ENCODE measurements at places on chromosomes 12 and 14.
A peak's percentile ranks its signal among the peaks of the same experiment; 100 is the strongest.

- no peak for DNase-seq
These were observed 248.0 kb downstream of the RASSF9 start for GRCh38 chr12:85588221-85588620.

DNA sequence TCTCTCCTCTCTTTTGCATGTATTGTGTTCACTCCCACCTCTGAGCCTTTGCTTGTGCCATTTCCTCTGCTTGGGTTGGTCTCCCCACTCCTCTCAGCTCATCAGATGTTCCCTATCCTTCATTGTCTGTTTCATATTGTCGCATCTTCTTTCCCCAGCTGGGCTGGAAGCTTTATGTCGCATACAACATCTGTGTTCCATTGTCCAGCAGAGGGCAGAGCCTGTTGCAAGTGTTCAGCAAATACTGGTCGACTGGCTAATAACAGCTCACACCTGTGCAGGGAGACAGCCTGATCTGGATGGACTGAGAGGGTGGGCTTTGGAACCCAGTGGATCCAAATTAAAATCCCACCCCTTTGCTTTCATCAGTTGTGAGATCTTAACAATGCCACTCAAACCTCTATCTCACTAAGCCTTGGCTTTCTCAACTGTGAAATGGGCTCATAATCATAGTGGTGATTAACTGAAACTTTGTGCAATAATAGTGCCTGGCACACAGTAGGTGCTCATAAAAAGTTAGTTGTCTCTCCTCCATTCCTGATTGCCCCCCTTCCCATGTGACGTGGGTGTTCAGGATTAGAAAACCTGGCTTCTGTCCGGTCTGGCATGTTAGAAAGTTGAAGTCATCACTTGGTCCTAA lies 75.8 kb downstream of the RIN3 start:
- DNase-seq, result no peak

GRCh38 chr14:34119107-34119858 lies 168.4 kb upstream of the EGLN3 start:
- DNase-seq, result no peak

- DNase-seq, result no peak
These were observed 200.7 kb downstream of the SLC2A13 start for GRCh38 chr12:39905152-39905551.

DNA sequence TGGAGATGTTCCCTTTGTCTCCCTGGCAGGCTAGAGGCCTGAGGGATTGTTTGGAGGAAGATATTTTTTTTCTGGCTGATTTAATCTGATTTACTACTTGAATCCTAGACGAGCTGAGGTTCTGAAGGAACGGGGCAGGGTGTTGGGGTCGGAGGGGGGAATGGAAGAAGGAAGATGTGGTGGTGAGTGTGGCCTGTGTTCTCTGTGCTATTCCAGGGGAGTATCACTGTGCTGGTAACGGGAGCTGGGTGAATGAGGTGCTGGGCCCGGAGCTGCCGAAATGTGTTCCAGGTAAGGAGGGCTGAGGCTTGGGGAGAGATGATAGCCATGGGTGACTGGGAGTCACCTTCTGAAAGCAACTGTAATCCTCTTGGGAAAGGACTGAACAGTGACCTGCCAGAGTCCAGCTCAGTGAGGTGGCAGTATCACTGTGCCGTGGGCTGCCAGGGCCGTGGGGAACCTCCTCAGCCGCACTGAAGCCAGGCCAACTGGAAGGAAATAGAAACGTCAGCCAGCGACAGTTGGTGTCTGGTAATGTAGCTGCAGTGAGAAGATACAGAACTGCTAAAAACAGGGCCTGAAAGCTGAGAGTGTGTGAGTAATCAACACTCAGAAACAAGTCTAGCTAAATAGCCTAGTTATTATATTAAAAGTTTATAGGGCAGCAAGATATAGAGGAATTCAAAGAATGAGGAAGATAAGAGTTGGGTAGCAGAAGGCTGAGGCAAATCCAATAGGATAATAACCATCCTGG lies 7.9 kb downstream of the C1S start:
- DNase-seq, result no peak

GRCh38 chr14:85444635-85445034 lies 85.3 kb upstream of the FLRT2 start:
- DNase-seq, result no peak

GRCh38 chr12:57086493-57087009 lies 2.4 kb upstream of the NAB2 start:
- DNase-seq, result peak; percentile 65

GRCh38 chr12:11876307-11876706 lies 194.4 kb upstream of the BCL2L14 start:
- no peak for DNase-seq

DNA sequence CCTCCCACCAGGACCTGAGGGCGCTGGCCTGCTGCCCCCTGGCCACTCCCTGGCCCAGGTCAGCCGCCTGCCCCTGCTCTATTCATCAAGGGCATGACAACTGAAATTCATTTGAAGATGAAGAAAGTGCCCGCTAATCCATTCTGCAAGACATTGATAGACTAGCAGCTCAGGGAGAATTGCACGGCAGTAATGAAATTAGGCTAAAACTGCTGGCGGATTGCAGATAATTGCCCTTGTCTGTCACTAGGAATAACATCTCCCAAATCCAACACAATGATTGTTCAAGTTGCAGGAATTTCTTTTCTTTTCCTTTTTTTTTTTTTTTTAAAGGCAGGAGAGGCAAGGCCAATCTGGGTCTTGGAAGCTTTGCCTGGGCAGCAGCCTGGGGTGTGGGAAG lies 44.5 kb downstream of the MVK start:
- DNase-seq, result no peak

DNA sequence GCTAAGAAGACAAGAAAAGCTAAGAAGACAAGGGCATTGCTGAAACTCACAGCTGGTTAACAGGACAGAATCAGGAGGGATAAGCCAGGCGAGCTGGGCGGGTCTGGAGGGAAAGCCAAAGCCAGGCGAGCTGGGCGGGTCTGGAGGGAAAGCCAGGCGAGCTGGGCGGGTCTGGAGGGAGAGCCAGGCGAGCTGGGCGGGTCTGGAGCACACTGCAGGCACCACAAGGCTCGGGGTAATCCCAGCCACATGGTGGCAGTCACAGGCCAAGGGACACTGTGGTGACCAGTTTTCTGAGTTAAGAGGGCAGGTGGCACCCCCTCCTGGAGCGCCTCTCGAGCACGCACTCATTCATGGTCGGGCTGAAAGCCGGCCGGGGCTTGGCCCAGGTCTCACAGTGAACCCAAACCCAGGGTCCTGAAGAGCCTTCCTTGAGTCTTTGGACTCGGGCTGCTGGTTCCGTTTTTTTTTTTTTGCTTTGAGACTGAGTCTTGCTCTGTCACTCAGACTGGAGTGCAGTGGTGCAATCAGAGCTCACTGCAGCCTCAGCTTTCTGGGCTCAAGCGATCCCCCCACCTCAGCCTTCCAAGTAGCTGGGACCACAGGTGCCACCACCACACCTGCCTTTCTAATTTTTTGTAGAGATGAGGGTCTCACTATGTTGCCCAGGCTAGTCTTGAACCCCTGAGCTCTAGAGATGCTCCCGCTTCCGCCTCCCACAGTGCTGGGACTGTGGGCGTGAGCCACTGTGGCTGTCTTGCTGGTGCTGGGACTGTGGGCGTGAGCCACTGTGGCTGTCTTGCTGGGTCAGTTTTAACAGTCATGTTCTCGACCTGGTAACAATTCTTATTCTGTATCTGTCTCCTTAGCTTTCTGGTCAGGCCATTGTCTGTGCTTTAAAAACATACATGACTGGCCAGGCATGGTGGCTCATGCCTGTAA lies 40.2 kb downstream of the HSP90AA1 start:
- no peak for DNase-seq

GRCh38 chr12:110314308-110314707 lies 33.3 kb downstream of the ATP2A2 start:
- no peak for DNase-seq

- DNase-seq, result no peak
These were observed 14.4 kb downstream of the NEUROD4 start for GRCh38 chr12:55034218-55034617.

DNA sequence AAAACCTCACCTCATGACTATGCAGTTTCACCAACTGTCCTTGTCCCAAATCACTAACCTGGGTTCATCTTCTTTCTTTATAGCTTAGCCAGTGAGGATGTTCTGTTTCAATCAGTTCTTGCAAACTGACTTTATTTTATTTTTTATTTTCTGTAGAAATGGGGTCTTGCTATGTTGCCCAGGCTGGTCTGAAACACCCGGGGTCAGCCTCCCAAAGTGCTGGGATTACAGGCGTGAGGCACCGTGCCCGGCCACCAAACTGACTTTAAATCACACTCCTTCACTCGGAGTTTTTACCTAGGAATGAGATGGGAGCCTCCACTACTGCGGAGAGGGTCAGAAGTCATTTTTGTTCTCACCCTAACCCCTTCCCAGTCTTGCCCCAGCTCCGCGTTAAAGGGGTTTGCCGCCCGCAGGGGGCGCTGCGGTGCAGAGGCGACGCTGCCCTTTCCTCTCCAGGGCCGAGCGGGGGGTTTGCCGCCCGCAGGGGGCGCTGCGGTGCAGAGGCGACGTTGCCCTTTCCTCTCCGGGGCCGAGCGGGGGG lies 7.0 kb upstream of the B4GALNT3 start:
- no peak for DNase-seq

DNA sequence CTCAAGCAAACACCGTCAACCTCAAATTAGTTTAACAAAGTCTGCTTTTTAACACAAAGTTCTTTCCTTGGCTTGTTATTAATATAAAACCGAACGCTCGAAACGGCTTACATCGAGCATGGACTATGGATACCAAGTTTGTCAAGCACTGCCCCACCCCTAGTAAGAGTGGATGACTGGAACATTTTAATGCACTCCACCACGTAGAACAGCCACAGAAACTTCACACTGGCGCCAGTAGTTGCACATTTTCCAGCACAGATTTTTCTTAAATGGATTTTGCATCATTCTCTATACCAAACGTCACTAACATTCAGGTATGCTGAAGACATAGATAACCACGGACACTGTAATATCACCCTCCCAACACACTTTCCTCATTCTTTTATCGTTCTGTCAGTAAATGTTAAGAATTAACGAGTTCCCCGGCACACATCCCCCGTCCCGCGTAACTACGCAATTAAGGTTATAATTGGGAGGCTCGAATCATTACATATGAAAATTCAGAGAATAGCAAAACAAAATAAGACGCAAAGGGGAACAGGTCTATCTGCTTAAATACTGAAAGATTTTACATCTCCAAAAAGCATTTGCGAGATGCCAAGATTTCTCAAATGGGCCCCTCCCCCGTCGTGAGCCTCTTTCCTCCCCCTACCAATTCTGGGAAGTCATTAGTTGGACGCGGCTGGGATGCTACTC lies 990 bp downstream of the FERMT2 start:
- DNase-seq, result no peak

GRCh38 chr12:15899282-15899870 lies 11.8 kb upstream of the DERA start:
- no peak for DNase-seq

GRCh38 chr12:101877806-101878242 lies 444 bp downstream of the DRAM1 start:
- DNase-seq, result no peak

DNA sequence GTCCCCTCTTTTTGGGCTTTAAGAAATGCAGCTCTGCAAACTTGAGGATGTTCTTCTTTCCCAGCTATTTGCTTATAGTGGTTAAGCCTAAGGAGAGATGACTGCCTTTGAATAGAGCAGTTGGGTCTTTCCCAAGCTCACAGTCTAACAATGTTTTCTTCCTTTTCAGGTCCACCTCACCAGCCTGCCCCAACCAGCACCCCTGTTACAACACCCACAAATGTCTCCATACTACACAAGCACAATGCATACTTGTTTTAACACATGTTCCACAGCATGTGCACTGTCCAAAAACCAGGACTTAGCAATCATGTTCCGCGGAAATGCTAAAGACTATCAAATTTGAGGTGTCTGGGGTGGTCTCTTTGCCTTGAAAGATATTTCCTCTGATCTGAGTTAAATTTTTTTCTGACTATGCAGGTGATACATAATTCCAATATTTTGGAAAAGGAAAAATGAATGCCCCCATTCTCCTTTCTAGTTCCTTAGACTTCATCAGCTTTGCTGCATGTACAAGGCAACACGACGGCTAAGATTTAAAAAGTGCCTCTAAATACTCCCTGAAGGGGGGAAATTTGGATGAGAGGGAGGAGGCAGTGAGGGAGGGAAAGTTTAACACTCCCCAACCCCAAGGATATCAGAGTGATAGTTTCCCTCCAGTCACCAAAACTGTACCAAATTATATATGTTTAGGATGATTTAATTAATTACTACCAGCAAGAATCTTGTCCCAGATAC lies 6.6 kb upstream of the HOXC13 start:
- DNase-seq, result no peak

DNA sequence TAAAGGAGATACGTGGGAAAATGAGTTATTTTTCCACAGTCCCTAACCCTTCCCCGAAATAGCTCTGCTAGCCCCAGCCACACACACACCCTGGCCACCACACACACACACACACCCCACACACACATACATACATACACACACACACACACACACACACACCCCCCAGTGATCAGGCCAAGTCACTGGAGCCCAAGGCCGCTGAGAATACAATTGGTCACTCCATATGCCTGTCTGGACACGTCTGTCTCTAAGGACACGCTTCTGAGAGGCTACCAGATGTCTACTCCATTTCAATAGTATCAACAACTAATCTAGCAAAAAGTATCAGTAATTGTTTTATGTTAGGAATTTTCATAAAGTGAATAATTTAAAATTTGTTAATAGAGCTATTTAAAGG lies 13.0 kb upstream of the DIABLO start:
- DNase-seq, result no peak

- no peak for DNase-seq
These were observed 26.9 kb downstream of the DDX47 start for GRCh38 chr12:12839873-12840579.
